ENCODE measurements at places on chromosomes 11 and 22. TPM values are rescaled to one million over a fixed set of nuclear protein-coding genes. Genes with fewer than 3 reads are reported as not detected.

GRCh38 chr11:8100158-8100557 is 19.1 kb downstream of the TUB start:
- H3K36me3 ChIP-seq: peaks cover 16% of the 10 kb centered on the region
- H3K27ac ChIP-seq: no peak overlapping the region
- H3K27me3 ChIP-seq: no peaks in the 10 kb centered on the region
- no peaks in the 10 kb centered on the region for H3K4me1 ChIP-seq
- no peak overlapping the region for H3K4me3 ChIP-seq

GRCh38 chr11:33721426-33721825 is 14.8 kb downstream of the CD59 start:
- H3K27ac ChIP-seq: no peak overlapping the region
- no peak overlapping the region for H3K4me3 ChIP-seq

DNA sequence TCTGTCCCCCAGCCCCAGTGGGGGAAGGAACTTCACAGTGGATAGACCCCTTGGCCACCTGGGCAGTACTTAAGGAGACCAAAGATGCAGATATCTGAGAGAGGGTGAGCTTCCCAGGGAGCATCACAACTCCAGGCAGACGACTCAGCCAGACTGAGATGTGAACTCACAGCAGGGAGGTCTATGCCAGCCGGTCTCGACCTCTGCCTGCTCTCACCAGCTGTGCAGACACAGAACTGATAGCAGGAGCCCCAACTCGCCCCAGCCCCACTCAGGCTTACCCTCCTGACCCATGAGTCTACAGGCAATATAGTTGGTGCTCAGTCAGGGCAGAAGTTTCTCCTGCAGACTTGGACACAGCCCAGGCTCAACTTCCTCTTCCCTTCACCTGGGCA is 29.7 kb upstream of the ACCSL start:
- no peaks in the 10 kb centered on the region for H3K27me3 ChIP-seq
- H3K36me3 ChIP-seq: no peaks in the 10 kb centered on the region
- H3K4me1 ChIP-seq: no peaks in the 10 kb centered on the region

DNA sequence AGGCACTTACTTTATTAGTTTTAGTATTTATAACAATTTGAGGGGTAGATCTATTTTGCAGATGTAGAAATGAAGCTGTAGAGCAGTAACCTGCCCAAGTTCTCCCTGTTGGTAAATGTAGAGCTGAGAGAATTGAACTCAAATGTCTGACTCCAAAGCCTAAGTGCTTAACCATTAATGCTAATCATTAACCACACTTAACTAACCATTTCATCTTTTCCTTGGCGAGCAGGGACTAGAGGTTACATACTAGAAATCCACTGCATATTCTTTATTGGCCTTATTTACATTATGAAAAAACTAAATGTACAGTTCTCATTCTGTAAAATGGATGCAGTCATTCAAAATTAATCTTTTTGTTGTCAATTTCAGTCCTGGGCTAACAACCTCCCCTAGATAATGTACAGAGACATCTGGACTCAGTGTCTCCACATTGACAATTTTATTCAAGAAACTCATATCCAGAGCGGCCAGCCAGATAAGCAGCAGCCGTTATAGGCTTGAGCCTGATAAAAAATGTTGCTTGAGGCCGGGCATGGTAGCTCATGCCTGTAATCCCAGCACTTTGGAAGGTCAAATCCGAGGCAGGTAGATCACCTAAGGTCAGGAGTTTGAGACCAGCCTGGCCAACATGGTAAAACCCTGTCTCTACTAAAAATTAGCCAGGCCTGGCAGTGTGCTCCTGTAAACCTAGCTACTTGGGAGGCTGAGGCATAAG is 76.7 kb upstream of the PICALM start:
- no peak overlapping the region for H3K4me3 ChIP-seq
- no peak overlapping the region for H3K27ac ChIP-seq
- peaks cover 4% of the 10 kb centered on the region for H3K4me1 ChIP-seq
- no peaks in the 10 kb centered on the region for H3K27me3 ChIP-seq

The MIOX gene
- 0.16 TPM for total RNA-seq

- H3K4me1 ChIP-seq: peaks cover 16% of the 10 kb centered on the region
- H3K27ac ChIP-seq: no peak overlapping the region
- H3K36me3 ChIP-seq: no peaks in the 10 kb centered on the region
- no peaks in the 10 kb centered on the region for H3K27me3 ChIP-seq
Measured at GRCh38 chr22:44491269-44492035, 6.6 kb downstream of the RTL6 start.

The TENM4 gene
- 7.3 TPM for total RNA-seq

GRCh38 chr11:57815877-57816276 is 54.3 kb downstream of the CTNND1 start:
- peaks cover 53% of the 10 kb centered on the region for H3K36me3 ChIP-seq
- no peak for DNase-seq
- no peak overlapping the region for H3K4me3 ChIP-seq
- no peaks in the 10 kb centered on the region for H3K27me3 ChIP-seq
- H3K27ac ChIP-seq: no peak overlapping the region

The CDC42BPG gene
- 11.6 TPM for total RNA-seq

DNA sequence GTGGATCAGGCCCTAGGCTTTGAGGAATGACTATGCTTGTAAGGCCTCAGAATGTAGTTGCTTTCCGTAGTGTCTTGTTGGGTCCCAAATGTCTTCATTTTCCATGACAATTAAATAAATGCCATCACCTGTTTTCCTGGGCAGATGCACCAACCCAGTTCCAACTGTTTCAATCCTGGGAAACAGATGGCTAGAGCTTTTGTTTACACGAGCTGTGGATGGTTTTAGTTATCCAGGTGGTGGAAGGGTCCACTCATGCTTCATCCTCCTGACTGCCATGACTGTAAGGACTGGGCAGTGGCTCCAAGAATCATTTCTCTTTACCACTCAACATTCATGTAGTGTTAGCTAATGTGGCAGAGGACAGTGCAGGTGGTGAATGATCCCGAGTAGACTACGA is 8.6 kb downstream of the RCN1 start:
- H3K27me3 ChIP-seq: no peaks in the 10 kb centered on the region
- peaks cover 16% of the 10 kb centered on the region for H3K36me3 ChIP-seq
- no peaks in the 10 kb centered on the region for H3K4me1 ChIP-seq
- no peak overlapping the region for H3K27ac ChIP-seq
- DNase-seq: no peak

DNA sequence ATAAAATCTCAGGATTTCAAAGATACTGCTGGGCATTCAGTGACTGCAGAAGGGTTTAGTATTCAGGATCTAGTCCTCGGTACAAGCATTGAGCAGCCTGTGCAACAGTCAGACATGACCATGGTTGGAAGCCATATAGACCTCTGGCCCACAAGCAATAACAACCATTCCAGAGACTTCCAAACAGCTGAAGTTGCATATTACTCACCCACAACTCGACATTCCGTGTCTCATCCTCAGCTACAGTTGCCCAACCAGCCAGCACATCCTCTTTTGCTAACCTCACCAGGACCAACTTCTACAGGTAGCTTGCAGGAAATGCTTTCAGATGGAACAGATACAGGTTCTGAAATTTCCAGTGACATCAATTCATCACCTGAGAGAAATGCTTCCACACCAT is 156.8 kb downstream of the C11orf91 start:
- H3K4me1 ChIP-seq: no peaks in the 10 kb centered on the region
- no peak overlapping the region for H3K4me3 ChIP-seq
- H3K27ac ChIP-seq: no peak overlapping the region
- no peaks in the 10 kb centered on the region for H3K27me3 ChIP-seq
- no peaks in the 10 kb centered on the region for H3K36me3 ChIP-seq

The CCDC89 gene
- not detected for total RNA-seq

DNA sequence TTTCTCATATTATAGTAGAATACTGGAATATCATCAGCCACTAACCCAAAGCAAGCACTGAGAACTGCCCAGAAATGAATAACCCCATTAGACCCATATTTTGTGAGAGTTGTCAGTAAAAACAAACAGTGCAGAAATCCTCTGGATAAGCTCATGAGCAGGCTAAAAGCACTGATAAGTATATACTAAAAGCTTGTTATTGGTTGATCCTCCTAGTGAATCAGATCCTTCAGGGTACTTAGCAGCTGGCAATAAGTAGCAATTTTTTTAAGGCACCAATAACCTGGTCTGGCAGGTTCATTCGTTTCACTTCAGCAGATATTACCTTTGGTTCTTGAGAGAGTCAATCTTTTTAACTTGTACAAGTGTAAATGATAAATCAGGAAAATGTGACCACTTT is 1.2 kb downstream of the NOX4 start:
- H3K4me3 ChIP-seq: no peak overlapping the region
- no peak overlapping the region for H3K27ac ChIP-seq
- no peak for DNase-seq
- no peaks in the 10 kb centered on the region for H3K36me3 ChIP-seq

The ART5 gene
- total RNA-seq: 9.0 TPM

The CEP164 gene
- 18.0 TPM for total RNA-seq

DNA sequence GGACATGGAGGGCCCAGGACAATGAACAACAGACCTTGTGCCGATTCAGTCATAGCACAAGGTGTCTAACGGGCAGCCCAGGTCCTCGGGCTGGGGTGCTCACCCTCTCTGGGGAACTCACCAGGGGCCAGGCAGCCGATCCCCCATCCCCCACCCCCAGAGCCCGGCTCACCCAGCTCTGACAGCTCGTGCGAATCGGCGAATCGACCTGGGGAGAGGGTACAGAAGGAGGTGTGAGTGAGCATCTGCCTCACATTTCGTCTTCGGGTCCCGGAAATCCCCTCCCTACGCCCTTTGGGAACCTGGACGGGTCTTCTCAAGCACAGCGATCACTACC is 423 bp downstream of the PEX16 start:
- DNase-seq: no peak
- no peaks in the 10 kb centered on the region for H3K36me3 ChIP-seq
- peak overlapping the region; percentile 73 for H3K27ac ChIP-seq
- H3K4me1 ChIP-seq: peaks cover 32% of the 10 kb centered on the region

The CDON gene
- 35.5 TPM for total RNA-seq

- no peak overlapping the region for H3K4me3 ChIP-seq
- DNase-seq: no peak
- H3K27me3 ChIP-seq: no peaks in the 10 kb centered on the region
- H3K36me3 ChIP-seq: no peaks in the 10 kb centered on the region
Measured at GRCh38 chr11:57387289-57388030, 3.0 kb downstream of the PRG2 start.

The ANKK1 gene
- not detected for total RNA-seq

- H3K36me3 ChIP-seq: no peaks in the 10 kb centered on the region
- H3K4me3 ChIP-seq: peak within 1 kb of the TSS; percentile 91
- H3K4me1 ChIP-seq: peaks cover 11% of the 10 kb centered on the region
- DNase-seq: no peak
- H3K27me3 ChIP-seq: no peaks in the 10 kb centered on the region
Measured at GRCh38 chr11:2376751-2377451, at the start of gene CD81. CD81 (plus strand) TSS chr11:2377310; CDS start chr11:2377550, 240 bp downstream.

DNA sequence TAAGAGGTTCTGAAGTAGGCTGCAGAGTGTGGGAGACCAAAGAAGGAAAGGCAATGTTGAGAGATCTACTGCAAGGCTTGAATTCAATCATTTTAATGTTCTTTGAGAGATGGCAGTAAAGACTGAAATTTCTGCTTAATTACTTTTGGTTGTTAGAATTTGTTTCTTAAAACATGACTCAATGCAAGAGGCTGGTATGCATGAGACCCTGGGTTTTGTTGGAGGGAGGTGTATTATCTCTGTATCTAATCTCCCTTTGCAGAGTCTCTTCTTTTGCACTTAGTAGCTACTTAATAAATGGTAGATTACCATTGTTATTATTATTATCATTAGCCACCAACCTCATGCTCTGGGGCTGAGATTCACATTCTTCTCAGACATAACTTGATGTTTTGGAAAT is 87.4 kb upstream of the DRD2 start:
- H3K4me1 ChIP-seq: peaks cover 24% of the 10 kb centered on the region
- no peak overlapping the region for H3K27ac ChIP-seq
- H3K4me3 ChIP-seq: no peak overlapping the region
- no peaks in the 10 kb centered on the region for H3K27me3 ChIP-seq

- H3K4me1 ChIP-seq: no peaks in the 10 kb centered on the region
- no peak overlapping the region for H3K27ac ChIP-seq
- no peak for DNase-seq
- H3K27me3 ChIP-seq: no peaks in the 10 kb centered on the region
- peaks cover 4% of the 10 kb centered on the region for H3K36me3 ChIP-seq
Measured at GRCh38 chr22:49106096-49106841, 721.4 kb downstream of the BRD1 start.

The FXYD2 gene
- total RNA-seq: 0.12 TPM

DNA sequence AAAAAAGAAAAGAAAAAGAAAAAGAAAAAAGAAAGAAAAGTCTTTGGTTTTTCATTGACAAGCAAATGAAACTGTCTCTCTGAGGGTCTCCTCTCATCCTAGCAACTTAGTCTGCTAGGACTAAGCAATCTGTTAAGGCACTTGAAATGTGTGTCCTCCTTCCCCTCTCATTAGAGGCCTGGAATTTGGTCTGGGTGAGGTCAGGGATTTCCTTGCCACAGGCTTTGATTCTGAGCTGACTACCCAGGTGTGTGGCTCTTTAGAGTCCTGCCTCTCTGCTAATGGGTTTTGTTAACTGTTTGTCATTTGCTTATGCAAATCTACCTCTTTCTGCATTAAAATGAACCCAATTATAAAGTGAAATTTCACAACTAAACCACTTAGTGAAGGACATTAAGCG is 18.3 kb upstream of the PKNOX2 start:
- no peak overlapping the region for H3K27ac ChIP-seq
- H3K27me3 ChIP-seq: peaks cover 74% of the 10 kb centered on the region
- H3K4me1 ChIP-seq: peaks cover 32% of the 10 kb centered on the region
- peak; percentile 79 for DNase-seq
- no peak overlapping the region for H3K4me3 ChIP-seq

DNA sequence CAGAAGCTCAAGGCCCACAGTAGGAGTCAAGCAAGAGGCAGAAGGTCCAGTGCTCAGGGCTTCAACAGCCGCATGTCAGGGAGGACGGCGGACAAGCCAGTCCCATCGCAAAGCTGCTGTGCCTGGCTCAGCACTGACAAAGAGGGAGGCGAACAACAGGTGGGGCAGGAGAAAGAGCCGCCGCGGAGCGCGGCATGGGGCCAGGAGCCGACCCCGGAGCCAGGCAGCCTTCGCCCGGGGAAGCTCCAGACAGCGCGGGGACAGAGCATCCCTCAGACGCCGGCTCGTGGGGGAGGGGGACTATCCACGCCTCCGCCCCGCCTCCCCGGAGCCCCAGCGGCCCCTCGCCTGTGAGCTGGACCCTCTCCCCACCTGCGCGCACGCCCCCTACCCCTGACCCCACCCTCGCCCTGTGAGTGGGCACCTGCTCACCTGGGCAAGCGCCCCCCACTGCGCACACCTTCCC is 369 bp downstream of the DHCR7 start:
- DNase-seq: peak; percentile 68
- H3K36me3 ChIP-seq: peaks cover 41% of the 10 kb centered on the region
- no peaks in the 10 kb centered on the region for H3K27me3 ChIP-seq
- H3K27ac ChIP-seq: no peak overlapping the region
- H3K4me1 ChIP-seq: peaks cover 35% of the 10 kb centered on the region

- no peak overlapping the region for H3K4me3 ChIP-seq
- H3K4me1 ChIP-seq: peaks cover 18% of the 10 kb centered on the region
- no peak for DNase-seq
- H3K36me3 ChIP-seq: peaks cover 27% of the 10 kb centered on the region
- H3K27ac ChIP-seq: peak overlapping the region; percentile 77
Measured at GRCh38 chr11:57792870-57793269, 31.3 kb downstream of the CTNND1 start.

- peaks cover 19% of the 10 kb centered on the region for H3K27me3 ChIP-seq
- DNase-seq: no peak
- no peak overlapping the region for H3K4me3 ChIP-seq
- 0 out of 2 replicates have a peak, but pooled peaks cover 3% of the 10 kb centered on the region for H3K36me3 ChIP-seq
- H3K27ac ChIP-seq: no peak overlapping the region
Measured at GRCh38 chr22:50694099-50694605, 21.5 kb downstream of the SHANK3 start.

The NPTXR gene
- total RNA-seq: 13.4 TPM

Measured in GM23338 (cell line).